NCI-H82 (cell line): ENCODE measurements at places on chromosomes 2 and 18.

DNA sequence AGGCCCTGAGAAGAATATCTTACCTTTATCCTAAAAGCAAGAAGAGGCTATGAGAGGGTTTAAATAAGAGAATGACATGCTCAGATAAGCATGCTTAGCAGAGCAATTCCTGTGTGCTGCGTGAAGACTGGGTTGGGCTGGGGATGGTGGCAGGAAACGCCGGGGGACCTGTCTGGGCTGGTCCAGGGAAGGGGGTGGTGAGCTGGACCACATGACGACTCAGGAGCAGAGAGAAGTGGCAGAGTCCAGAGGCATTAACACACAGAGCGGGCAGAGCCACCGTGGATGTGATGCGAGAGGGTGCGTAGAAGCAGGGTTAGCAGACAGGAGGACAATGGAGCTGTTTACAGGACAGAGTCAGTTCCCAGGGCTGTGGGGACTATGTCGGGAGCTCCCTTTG lies 84.5 kb downstream of the ZBTB7C start:
- no peak for DNase-seq

- no peak for DNase-seq
These were observed 105.8 kb upstream of the CTAGE1 start for GRCh38 chr18:22523481-22523880.

GRCh38 chr2:45648636-45649035 lies 2.8 kb upstream of the PRKCE start:
- no peak for DNase-seq

- DNase-seq, result no peak
These were observed 8.3 kb downstream of the GYPC start for GRCh38 chr2:126664234-126664633.

GRCh38 chr18:32520771-32521170 lies 50.1 kb upstream of the GAREM1 start:
- DNase-seq, result no peak

GRCh38 chr2:241019441-241020139 lies 21.2 kb downstream of the SNED1 start:
- DNase-seq, result no peak

- DNase-seq, result no peak
These were observed 160.7 kb downstream of the SH3RF3 start for GRCh38 chr2:109289504-109290222.

DNA sequence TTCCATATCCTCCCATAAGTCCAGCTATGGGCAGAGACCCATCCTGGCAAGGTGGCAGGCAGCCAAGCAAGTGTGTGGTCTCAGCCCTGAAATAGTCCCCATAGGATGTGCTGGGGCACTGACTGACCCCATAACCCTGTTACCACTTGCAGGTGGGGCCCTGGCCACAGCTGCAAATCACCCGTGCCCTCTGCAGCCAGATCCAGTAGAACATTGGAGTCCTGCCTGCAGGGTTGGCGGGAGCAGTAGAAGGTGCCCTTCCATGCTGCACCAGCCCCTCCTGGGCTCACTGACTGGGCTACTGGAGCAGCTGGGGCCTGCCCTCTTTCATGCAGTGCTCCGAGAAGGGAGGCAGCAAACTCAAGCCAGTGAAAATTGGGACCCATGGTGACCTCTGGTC lies 112.6 kb upstream of the MCFD2 start:
- no peak for DNase-seq

DNA sequence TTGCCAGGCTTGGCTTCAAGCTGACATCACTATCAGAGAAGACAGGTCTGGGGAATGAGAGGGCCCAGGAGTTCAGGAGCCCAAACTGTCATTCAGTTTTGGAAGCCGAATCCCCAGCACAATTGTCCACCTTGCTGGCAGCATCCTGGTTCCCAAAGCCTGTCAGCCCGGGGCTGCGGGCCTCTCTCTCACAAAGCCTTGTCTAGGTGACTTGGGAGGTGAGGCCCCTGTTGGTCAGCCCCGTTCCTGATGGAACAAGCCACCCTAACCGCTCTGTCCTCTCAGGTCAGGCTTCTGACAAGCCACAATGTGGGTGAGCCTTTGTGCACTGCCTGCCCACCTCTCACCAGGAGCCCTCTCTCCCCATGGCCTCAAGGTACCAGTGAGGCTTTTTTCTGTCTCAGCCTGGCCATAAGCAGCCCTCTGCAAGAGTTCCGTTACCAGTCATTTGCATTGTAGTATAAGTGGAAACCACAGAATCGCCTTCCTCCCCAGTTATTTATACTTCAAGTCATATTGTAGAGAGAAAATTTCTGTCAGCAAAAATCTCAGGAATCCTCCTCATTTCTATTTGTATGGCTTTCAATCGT lies 100.6 kb downstream of the MSH2 start:
- no peak for DNase-seq

GRCh38 chr2:41595240-41595639 lies 452.6 kb upstream of the PKDCC start:
- no peak for DNase-seq

GRCh38 chr2:102171946-102172345 lies 14.9 kb upstream of the IL1RL2 start:
- no peak for DNase-seq

DNA sequence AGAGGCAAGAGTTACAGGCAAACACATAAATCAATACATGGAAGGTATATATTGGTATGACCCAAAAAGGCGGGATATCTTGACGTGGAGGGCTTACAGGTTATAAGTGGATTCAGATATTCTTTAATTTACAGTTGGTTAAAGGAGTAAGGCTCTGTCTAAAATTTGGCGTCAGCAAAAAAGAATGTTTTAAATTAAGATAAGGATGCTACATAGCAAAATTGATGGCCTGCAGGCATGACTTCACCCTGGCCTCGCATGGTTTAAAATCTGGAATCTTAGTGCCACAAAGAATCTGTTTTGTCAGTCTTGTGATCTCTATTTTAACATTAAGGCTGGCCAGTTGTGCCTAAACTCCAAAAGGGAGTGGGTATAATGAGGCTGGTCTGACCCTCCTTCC lies 58.4 kb upstream of the REL start:
- no peak for DNase-seq

GRCh38 chr2:147232225-147232669 lies 612.6 kb upstream of the ACVR2A start:
- DNase-seq, result no peak

DNA sequence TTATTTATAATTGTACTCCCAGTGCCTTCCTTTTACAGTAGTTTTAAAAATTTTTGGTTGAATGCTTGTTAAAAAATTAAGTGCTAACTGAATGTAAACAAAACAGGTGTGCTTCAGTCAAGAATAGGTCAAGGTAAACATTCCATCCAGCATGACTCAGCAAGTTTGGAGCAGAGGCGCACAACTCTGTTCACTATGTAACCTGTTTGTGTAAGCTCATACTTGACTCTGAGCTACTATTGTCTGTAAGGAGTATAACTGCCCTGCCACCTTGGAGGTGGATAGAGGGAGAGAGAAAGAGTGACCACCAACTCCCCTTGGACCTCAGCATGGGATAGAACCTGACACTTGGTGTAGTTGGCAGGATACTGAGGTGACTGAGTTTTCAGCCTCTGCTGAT lies 207.4 kb upstream of the SYT4 start:
- no peak for DNase-seq

- DNase-seq, result no peak
These were observed 262.8 kb downstream of the ZEB2 start for GRCh38 chr2:144256996-144257707.

GRCh38 chr2:56118474-56118873 lies 65.3 kb upstream of the CCDC85A start:
- DNase-seq, result peak; percentile 35

GRCh38 chr2:195017890-195018289 lies 639.1 kb upstream of the SLC39A10 start:
- DNase-seq, result peak; percentile 5

GRCh38 chr2:84487298-84487996 lies 28.4 kb upstream of the SUCLG1 start:
- no peak for DNase-seq

DNA sequence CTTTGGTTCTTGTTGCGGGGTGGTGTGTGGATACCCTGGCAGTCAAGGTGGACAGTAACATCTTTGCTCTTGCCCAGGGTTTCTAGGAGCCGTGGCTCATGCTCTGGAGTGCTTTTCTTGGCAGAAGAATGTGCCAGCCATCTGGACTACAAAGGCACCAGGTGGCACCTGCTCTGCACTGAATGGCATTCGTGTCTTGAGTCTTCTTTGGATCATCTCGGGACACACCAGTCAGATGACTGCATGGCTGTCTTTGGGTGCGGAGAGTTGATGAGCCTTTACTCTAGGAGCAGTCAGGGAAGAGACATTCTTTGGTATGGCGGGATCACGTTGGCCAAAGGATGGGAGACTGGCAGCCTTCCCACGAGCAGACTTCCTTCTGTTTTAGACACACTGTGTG lies 104.1 kb upstream of the SEC11C start:
- no peak for DNase-seq

GRCh38 chr2:190831941-190832340 lies 48.7 kb upstream of the GLS start:
- DNase-seq, result no peak

DNA sequence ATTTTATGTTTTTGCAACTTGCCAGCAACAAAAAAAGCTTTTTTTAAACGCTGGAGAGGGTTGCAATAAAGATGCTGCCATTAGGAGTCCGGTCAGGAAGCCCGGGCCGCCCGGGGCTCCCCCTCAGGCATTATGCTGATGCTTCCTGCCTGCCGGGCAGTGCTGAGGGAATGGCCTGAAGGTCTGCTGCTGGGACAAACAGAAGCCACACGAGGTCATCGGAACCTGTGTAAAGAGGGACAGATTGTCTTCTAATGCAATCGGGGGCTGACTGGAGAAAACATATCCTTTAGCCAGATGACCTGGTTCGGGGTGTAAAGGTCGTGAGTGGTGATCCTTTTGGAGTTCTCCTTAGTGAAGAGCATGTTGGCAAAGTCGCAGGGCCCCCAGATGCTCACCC lies 2.3 kb downstream of the IMPA2 start:
- DNase-seq, result no peak

DNA sequence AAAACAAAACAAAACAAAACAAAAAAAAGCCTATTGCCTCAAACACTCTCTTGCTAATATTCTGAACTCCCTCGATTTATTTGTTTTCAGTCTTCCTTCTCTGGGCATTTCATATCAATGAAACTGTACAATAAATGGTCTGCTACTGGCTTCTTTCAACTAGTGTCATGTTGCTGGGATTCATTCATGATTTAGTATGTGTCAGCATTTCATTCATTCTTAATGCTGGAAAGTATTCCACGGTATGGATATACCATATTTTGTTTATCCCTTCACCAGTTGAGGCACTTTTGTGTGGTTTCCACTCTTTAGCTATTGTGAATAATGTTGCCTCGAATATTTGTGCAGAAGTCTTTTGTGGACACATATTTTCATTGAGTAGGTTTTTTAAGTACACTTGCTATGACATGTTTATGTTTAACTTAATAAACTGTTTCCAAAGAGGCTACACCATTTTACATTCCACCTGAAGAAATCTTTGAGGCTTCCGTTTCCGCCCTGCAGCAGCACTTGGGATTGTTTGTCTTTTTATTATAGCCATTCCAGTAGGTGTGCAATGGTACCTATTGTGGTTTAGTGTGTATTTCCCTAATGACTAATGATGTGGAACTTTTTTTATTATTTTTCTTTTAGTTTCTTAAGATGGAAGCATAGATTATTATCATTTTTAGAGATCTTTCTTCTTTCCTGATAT lies 543.6 kb upstream of the SOX11 start:
- no peak for DNase-seq

GRCh38 chr2:60216452-60216995 lies 336.9 kb downstream of the BCL11A start:
- peak; percentile 19 for DNase-seq

DNA sequence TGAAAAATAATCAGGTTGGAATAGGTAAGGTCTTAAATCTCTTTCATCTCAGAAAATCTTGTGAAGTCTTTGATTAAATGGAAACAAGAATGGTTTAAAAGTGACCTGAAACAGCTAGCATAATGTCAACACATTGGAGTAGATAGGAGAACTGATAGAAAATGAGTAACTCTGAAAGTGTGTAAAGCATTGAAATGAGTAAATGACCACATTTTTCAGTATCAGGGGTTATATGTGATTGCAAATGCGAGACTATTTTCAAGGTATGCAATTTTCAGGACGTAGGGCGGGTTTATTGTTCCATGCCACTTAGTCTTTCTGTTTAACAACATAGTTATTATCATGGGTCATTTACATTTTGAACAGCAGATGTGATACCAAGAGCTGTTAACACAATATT lies 1383.2 kb downstream of the LRP1B start:
- no peak for DNase-seq

- DNase-seq, result no peak
These were observed 82.0 kb downstream of the SGPP2 start for GRCh38 chr2:222506230-222506935.

DNA sequence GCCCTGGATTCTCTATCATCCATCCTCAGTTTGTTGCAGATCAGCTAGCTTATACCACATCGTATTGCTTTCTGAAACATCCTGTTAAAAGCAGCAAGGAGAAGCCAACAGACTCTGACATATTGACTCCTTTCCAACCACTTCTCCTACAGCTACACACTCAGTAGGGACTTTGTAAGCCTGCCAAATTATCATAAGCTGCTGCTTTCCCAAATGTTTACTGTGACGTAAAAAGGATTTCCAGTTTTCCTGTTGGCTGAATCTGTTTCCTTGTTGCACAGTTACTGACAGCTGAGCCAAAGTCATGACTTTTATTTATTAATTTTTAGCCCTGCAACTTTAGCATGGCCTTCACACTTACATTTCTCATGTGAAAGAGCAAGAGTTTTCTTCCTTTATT lies 294.3 kb downstream of the KCNJ3 start:
- no peak for DNase-seq

GRCh38 chr2:132560562-132560961 lies 109.4 kb downstream of the LYPD1 start:
- DNase-seq, result no peak

DNA sequence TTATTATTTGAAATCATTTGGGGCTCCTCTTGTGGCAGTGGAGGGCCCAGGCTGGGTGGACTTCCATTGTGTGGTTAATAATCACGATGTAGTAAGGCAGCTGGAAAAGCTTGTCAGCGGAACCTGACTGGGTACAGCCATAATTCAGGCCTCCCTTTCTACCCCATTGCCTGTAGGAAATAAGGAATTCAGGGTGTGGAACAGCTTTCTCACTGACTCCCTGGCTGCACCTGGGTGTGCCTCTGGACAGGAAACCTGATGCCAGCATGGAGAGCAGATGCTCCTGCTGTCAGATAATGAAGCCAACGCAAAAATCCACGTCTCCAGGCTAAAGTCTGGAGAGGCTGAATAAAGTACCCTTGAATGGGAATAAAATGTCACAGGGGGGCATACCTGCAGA lies 44.2 kb downstream of the LYPD6B start:
- no peak for DNase-seq

GRCh38 chr2:23533338-23533695 lies 148.3 kb downstream of the KLHL29 start:
- peak; percentile 42 for DNase-seq

DNA sequence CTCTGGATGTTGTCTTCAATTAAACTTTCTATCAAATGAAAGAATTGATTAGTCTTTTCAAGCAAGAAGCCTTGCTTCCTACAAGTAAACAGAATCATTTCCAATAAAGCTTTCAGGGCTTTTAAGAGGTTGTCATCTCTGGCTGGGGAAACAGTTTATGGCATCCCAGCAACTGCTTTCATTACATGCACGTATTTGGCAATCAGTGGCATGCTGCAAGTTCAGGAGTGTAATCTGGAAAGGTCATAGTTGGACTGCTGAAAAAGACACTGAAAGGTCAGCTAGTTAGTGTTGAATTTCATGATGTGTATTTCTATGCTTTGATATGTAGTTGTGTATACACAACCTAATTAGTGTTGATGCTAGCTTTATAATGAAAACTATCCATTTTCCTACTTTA lies 332.9 kb downstream of the DSC3 start:
- no peak for DNase-seq

- peak; percentile 59 for DNase-seq
These were observed 18.3 kb downstream of the MAIP1 start for GRCh38 chr2:199973703-199974102.

- no peak for DNase-seq
These were observed 167.5 kb downstream of the TWIST2 start for GRCh38 chr2:239015218-239015900.
